ENCODE measurements at places on chromosomes 6 and 20.

DNA sequence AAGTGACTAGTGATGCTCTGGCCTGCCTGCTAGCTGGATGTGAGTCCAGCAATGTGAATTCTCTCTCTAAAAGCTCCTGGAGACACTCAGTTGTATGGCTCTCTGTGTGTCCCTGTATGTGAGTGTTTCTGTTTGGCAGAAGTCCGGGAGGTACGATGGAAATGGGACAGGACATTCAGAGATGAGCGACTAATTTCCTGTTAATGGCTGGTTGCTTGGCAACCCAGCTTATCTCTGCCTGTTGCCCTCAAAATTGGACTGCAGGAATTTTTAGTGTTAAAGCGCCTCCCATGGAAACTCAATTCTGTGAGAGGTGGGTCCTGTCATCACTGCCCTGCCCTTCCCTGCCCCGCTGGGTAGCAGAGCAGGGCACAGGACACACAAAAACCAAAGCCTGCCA lies 136.8 kb upstream of the LRFN2 start:
- no peak for DNase-seq
- H3K27ac ChIP-seq: no peak overlapping the region
- no peaks in the 10 kb centered on the region for H3K4me1 ChIP-seq
- H3K36me3 ChIP-seq: no peaks in the 10 kb centered on the region
- no peak overlapping the region for H3K4me3 ChIP-seq
- H3K27me3 ChIP-seq: no peaks in the 10 kb centered on the region

GRCh38 chr6:152696522-152696921 lies 1.2 kb upstream of the MYCT1 start:
- no peaks in the 10 kb centered on the region for H3K27me3 ChIP-seq
- H3K4me3 ChIP-seq: no peak overlapping the region
- no peak overlapping the region for H3K27ac ChIP-seq
- H3K4me1 ChIP-seq: no peaks in the 10 kb centered on the region

DNA sequence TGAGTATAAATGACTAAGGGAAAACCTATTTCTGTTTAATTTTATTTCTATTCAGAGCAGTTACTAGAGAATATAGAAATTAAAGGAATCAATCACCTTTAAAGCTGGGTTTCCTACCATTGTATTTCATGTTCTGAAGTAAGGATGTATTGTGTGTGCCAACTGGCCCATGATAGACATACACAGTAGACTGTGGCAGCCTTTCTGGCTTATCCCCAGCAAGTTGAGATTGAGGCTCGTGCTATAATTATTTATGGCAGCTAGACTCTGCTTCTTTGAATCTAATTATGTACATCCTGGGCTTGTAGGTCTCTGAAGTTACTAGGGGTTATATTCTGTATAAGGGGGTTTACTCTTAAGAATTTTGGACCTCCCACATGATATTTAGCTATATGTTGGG lies 44.4 kb downstream of the ZNF292 start:
- no peak for DNase-seq
- H3K27me3 ChIP-seq: no peaks in the 10 kb centered on the region
- no peak overlapping the region for H3K4me3 ChIP-seq

DNA sequence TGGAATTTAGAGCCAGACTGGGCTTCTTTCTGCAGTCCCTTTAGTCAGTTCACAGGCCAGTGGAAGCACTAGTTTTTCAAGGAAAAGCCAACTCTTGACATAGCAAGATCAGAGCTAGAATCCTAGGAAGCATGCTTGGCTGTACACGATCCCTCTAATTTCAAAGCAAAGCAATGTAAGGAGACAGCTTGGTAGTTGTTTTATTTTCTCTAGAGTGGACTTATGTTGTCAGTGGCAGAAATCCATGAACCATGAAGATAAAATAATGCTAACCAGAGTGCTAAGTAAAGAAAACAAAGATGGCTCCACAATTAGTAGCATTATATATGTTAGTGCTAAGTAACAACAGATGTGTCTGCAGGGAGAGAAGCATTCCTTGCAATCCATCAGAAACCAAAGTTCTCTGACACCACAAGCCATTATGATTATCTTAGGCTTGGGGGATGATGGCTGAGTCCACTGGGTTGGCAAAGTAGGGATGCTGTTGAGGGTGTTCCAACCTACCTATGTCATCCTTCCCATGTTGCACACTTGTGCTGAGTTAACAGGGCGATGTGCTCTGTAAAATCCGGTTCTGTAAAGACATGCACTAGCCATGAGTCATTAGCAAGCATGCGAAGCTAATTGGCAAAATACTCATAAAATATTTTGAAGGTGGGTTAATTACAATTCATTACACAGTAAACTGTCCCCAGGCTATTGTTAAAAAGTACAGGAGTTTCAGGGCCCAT lies 115.2 kb downstream of the BMP2 start:
- no peaks in the 10 kb centered on the region for H3K4me1 ChIP-seq
- H3K27me3 ChIP-seq: no peaks in the 10 kb centered on the region
- H3K4me3 ChIP-seq: no peak overlapping the region
- H3K27ac ChIP-seq: no peak overlapping the region

- H3K4me3 ChIP-seq: no peak overlapping the region
- H3K4me1 ChIP-seq: no peaks in the 10 kb centered on the region
- no peaks in the 10 kb centered on the region for H3K36me3 ChIP-seq
- DNase-seq: no peak
- no peak overlapping the region for H3K27ac ChIP-seq
Observed at GRCh38 chr20:4449957-4450715, 271.6 kb upstream of the PRND start.

DNA sequence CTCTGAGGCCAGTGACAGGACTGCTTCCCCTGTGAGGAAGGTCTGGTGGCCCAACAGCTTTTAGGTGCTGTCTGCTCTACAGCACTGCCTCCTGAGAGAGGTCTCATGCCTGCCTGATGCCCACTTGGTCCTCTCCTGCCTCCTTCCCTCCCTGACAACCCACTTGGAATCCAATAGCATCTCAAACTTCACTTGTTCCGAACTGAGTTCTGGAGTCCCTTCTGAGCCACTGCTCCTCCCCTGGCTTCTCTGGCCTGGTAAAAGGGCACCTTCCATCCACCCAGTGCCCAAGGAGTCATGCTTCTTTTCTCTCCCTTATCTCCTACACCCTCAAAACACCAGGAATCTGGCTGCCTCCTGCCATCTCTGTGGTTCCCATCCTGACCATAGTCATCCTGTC lies 1.9 kb downstream of the MAVS start:
- H3K4me3 ChIP-seq: no peak overlapping the region
- DNase-seq: no peak
- no peak overlapping the region for H3K27ac ChIP-seq
- no peaks in the 10 kb centered on the region for H3K36me3 ChIP-seq
- no peaks in the 10 kb centered on the region for H3K4me1 ChIP-seq

- no peaks in the 10 kb centered on the region for H3K4me1 ChIP-seq
- H3K27me3 ChIP-seq: no peaks in the 10 kb centered on the region
- H3K36me3 ChIP-seq: no peaks in the 10 kb centered on the region
- no peak overlapping the region for H3K4me3 ChIP-seq
Observed at GRCh38 chr20:32685541-32686529, 12.1 kb upstream of the C20orf203 start.

All from naive thymus-derived CD4-positive, alpha-beta T cell (primary cell).